ENCODE measurements at places on chromosomes 1 and 21.

DNA sequence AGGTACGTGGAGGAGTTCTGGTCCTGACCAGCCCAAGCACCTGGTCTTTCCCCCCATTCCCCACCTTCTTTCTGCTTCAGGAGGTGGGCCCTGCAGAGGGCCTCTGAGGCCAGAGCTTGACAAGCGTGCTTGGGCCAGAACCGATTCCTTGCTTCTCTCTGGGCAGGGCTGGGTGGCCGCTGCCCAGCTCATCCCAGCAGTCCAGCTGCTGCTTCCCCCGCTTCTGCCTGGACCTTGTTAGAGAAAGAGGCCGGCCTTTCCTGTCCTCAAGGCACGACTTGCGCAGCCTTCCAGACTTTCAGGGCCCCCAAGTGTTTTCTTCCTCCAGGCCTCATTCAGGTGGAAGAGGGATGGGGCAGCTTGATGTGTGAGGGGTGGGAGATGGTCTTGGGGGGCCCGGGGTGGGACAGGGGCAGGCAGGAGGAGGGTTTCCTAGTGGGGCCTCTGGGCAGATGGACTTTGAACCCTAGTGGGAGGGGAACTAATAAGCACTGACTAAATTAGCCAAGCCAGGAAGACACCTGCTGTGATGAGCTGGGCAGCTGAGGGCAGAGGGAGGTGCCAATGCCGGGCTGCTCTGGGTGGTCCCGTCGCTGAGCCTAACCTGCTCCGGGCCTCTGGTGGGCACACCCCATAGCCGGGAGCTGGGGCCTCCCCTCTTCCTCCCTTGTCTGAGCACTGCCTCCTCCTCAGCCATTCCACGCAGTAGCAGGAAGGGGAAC, 36.5 kb downstream of the ARHGEF10L start:
- no peak for DNase-seq

DNA sequence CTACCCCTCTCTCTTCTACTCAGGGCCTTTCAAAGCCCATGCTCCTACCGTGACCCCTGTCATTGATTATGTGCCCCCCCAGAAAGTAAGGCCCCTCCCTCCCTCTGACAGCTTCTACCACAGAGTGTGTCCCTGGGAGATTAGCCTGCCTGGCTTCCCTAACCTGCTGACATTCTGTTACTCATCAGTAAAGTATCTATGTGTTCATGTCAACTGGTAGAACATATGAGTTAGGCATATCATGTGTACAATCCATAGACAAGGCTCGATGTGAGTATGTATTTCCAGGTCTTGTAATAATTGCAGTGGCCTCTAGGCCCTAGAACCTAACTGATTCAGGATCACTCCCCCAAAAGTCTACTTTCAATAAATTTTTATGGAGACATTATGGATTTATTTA, 120.0 kb downstream of the GIPC2 start:
- DNase-seq, result no peak

DNA sequence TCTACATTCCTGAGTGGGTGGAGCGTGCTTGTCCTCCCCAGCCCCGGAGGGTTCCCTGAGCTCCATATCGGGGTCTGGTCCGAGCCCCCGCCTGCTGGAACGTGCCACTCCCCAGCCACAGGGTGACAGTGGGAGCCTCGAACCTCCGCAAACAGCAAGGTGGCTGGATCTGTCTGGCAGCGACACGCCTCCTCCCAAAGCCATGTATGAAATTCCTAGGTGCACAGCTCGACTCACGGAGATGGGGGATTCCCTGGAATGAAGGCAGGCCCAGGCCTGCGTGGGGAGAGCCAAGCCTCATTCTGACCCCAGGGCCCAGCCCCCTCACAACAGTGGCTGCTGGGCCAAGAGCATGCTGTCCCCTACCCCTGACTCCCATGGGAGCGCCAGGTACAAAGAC, 32.9 kb downstream of the TP73 start:
- no peak for DNase-seq

DNA sequence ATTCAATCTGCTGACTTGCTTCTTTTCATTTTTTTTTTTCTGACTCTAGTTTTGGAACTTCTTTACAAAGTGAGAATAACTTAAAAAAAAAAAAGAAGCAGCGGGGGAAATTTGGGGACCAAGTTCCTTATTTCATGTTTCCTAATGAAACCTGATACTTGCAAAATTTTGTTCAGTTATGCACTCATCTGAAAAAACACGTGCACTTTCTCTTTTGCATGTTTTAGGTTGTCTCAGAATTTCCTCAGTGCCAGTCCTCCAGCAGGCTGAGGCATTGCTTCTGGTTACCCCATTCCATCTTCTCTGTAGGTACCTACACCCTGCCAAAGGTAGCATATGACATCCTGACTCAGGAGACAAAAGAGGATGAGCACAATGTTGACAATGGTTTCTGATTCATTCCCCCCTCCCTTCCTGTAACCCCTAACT, 299.7 kb downstream of the GRIK1 start:
- DNase-seq, result no peak

DNA sequence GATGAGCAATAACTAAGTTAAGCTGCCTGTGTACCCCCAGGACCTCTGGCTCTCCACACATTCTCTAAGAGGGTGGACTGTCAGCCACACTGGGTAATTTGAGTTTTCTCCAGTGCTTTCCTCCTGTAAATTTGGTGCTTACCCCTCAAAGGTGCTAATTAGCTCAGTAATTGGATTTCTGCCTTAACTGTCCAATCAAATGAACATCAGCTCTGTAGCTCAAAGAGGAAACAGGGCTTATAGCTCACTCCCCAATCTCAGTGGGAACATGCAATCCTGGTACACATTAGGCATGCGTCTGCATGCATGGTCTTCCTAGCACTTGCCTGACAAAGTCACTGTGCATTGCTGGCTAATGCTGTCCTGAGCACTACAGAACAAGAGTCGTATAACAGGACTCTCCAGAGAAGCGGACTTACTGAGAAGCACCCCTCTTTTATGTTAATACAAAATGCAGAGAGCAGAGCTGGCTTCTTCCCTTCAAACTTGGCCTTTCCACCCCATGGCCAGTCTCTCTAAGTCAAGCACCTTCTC, 110.1 kb downstream of the NTPCR start:
- no peak for DNase-seq

- peak; percentile 71 for DNase-seq
These were observed at the start of gene PRKAA2 for GRCh38 chr1:56644919-56645676. PRKAA2 (plus strand) TSS chr1:56645314; CDS start chr1:56645388, 74 bp downstream.

DNA sequence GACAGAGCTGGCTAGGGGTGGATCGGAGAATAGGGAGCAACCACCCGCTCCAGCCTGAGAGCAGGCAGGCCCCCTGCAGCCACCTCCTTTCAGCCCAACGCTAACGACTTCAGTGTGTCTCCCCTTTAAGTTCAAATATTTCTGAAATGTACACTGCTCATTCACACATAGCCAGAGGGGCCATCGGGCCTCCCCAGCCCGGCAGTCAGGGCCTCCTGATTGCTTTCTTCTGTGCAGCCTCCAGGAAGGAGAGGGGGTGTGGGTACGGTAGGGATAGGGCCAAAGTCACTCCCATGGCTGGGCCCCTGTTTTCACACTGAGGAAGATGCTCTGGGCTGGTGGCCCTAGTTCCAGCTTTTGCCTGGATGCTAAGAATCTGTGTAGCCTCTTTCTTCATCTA, 64.8 kb downstream of the EPHB2 start:
- DNase-seq, result no peak

- no peak for DNase-seq
These were observed 100.5 kb downstream of the TEX35 start for GRCh38 chr1:178613271-178613945.

DNA sequence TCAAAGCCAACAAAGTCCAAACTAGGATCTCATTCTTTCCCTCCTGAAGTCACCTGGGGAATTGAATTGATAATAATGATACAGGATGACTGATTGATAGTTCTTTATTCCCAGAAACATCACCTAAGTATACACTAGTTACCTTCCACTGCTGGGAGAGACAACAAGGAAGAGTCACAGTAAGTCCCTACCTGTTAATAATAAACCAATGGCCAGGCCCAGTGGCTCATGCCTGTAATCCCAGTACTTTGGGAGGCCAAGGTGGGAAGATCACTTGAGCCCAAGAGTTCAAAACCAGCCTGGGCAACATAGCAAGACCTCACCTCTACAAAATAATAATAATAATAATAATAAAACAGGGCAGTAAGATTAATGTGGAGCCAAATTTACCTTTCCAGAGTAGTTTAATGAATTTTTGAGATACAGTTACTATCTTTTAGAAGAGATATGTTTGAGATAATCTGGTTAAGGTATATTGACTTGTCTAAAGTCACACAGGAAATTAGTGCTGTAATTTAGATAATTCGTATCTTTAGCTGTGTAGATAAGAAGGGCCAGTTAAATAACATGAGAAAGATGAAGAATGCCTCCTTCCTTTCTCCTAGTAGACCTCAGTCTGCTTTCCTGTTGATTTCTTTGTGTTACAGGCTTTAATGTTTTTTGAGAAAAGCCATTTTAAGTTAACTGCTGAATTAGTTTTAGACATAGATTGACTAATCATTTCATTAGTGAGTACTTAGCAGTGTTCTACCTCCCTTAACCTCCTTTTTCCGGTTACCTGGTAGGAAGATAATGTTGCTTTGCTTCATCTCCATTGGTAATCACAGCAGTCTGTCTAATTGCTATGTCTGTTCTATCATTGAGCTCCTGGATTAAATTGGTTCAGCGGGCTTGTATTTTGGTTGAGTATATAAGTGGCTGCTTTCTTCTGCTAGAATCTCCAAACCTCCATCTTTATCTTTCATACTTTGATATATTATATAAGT, 22.0 kb downstream of the SMAP2 start:
- DNase-seq, result no peak

GRCh38 chr1:30330644-30331043, 392.7 kb downstream of the MATN1 start:
- no peak for DNase-seq

- no peak for DNase-seq
These were observed 21.0 kb upstream of the PCBP3 start for GRCh38 chr21:45622416-45623097.

- DNase-seq, result no peak
These were observed at the start of gene TP73 for GRCh38 chr1:3651930-3652547. TP73 (plus strand) TSS chr1:3652516; CDS start chr1:3682366, 29,850 bp downstream.

DNA sequence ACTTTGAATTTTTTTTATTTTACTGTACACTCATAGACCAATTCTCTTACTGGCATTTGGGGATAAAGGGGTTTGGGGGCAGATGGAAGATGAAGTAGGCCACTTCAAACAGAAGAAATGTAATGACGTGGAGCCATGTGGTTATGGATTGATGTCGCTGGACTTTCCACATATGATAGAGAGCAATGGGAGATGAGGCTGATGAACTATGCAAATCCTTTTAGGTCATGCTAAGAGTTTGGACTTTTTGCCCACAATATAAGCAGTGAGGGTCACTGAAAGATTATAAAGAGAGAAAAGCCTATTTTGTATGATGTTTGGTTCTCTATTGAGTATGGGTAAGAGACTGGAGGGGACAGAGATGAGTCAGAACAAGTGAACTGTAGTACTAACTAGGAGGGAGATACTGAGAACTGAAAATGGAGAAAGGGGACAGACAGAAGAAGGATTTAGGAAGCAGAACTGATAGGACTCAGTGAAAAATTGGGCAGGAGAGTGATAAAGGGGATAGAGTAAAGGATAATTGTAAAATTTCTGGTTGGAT, 9.2 kb downstream of the C1orf21 start:
- DNase-seq, result no peak

DNA sequence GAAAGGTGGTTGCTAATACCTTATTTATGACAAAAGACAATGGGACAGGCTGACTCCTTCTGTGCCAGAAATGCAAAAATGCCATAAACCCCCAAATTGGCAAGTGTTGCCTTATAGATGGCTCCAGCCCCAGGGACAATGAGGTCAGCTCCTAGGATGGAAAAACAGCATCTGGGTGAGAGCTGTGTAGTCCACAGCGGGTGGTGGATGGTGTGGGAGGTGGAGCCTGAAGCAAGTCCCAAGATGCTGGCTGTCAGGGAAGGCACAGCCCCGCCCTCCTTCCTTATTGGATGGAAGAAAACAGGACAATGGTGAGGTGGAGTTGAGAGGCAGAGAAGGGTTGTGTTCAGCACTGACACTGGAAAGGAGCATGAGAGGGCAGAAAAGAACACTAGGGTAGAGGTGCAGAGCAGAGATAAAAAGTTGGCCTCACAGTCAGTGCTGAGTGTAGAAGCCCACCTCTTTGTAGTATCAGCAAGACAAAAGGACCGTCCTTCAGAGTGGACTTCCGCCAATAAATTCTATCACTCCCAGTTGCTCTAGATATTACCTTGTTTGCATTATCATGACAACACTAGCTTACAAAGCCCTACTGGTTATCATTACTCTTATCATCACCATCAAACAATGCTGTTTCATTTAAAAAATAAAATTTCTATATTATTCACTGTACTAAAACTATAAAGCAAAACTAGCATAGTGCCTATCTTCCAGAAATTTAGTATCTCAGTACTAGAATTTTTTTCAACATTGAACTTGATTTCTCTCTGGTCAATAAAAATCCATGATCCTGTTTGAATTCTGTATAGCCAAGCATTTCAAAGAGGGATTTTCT, 3.7 kb upstream of the SDE2 start:
- no peak for DNase-seq

All from cortex of kidney (tissue), 1 donor.